ENCODE measurements at places on chromosomes 3 and 15. TPM values are rescaled to one million over a fixed set of nuclear protein-coding genes. Genes with fewer than 3 reads are reported as not detected.
A peak's percentile ranks its signal among the peaks of the same experiment; 100 is the strongest.

GRCh38 chr15:38217788-38218609, 34.6 kb upstream of the SPRED1 start:
- DNase-seq: no peak
- no peak overlapping the region for H3K4me3 ChIP-seq
- no peak overlapping the region for H3K27ac ChIP-seq
- peaks cover 8% of the 10 kb centered on the region for H3K27me3 ChIP-seq
- H3K4me1 ChIP-seq: no peaks in the 10 kb centered on the region

NR1I2 gene
- 0.18 TPM for total RNA-seq

DNA sequence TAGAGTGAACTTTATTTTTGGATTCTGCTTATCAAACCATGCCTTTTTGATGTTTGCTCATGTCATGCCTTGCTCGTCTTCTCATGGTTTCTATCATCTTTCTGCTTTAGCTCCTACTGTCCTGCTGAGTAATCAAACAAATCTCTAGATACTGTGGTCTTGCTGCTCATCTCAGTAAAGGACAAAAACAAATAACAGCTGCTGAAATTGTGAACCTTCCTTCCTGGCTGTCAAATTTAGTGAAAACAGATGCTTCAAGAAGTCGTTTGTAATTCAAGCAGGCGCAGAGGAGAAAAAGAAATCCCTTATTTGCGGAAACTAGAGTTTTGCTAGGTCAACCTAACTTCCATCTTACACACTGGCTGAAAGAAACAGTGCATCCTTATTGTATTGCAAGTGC, 616.1 kb upstream of the ALCAM start:
- no peaks in the 10 kb centered on the region for H3K27me3 ChIP-seq
- no peaks in the 10 kb centered on the region for H3K4me1 ChIP-seq
- no peak overlapping the region for H3K4me3 ChIP-seq
- H3K36me3 ChIP-seq: no peaks in the 10 kb centered on the region
- DNase-seq: no peak

GRCh38 chr15:37758412-37758811, 176.0 kb upstream of the TMCO5A start:
- DNase-seq: no peak
- H3K4me3 ChIP-seq: no peak overlapping the region
- no peak overlapping the region for H3K27ac ChIP-seq

DNA sequence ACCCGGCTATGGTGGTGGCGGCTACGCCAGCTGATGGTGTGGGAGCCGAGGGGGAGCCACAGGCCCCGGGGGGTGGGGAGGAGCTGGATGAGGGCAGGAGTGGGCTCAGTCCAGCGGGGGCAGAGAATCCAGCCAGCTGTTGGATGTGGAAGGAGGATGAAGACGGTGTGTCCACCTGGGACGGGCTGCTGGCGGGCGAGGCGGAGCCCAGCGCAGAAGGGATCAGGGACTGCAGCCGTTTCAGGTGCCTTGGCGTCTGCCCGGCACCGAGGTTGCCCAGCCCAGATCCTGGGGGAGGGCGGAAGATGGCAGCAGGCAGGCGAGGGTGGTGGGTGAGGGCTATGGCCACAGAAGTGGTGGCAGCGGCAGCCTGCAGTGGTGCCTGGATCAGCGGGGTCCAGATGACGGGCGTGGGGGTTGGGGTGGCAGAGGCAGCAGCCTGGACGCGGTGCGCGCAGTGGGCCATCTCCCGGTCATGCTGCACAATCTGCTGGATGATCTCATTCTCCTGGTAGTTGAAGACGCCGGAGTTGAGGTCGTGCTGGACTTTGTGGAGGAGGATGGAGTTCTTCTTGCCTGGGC, 45.3 kb downstream of the HCN4 start:
- no peaks in the 10 kb centered on the region for H3K36me3 ChIP-seq
- H3K4me1 ChIP-seq: no peaks in the 10 kb centered on the region
- DNase-seq: no peak
- peaks cover 73% of the 10 kb centered on the region for H3K27me3 ChIP-seq

CISH gene
- 47.7 TPM for total RNA-seq

DNA sequence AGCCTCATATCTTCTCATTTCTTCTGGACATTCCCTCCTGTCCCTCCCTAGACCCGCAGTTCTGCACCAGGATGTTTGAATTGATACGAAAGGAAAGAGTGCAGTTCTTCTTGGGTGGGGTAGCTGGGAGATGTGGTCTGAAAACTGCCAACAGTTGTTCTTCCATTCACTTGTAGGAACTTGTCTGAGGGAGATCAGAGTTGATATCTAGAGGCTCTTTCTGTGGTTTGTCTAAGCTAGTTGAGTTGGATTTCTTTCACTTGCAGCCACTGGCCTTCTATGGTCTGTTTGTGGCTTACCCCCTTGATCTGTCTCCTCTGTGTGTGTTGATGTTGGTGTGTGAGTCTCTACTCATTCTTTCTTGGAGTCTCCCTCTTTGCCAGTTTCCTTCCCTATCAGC, 42.5 kb upstream of the PIK3CB start:
- H3K36me3 ChIP-seq: no peaks in the 10 kb centered on the region
- H3K4me3 ChIP-seq: no peak overlapping the region
- no peaks in the 10 kb centered on the region for H3K27me3 ChIP-seq
- peak; percentile 33 for DNase-seq

- H3K27me3 ChIP-seq: no peaks in the 10 kb centered on the region
- H3K4me1 ChIP-seq: no peaks in the 10 kb centered on the region
- H3K36me3 ChIP-seq: no peaks in the 10 kb centered on the region
- H3K4me3 ChIP-seq: no peak overlapping the region
Observed at GRCh38 chr15:67444100-67444499, 76.8 kb upstream of the C15orf61 start.

GOLGB1 gene
- total RNA-seq: 10.5 TPM

DNA sequence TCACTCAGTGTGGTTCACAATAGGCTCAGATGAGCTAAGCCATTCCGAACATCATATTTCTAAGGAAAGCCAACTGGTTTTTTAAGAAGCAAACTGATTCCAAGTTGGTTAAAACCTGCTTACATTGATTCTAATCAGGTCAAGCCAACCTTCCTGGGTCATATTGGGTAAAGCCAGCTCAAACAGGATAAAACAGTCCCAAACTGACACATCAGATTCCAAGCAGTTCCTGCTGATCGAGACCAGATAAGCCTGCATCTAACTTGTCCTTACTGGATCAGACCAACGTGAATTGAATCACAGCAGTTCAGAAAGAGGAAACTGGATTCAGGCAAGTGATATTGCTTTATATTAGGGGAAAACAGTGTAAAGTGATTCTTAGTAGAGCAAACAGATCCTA, 18.6 kb upstream of the THSD4 start:
- H3K36me3 ChIP-seq: no peaks in the 10 kb centered on the region
- no peaks in the 10 kb centered on the region for H3K27me3 ChIP-seq
- H3K27ac ChIP-seq: no peak overlapping the region
- H3K4me3 ChIP-seq: no peak overlapping the region
- H3K4me1 ChIP-seq: no peaks in the 10 kb centered on the region

CASR gene
- total RNA-seq: not detected

- H3K36me3 ChIP-seq: peaks cover 15% of the 10 kb centered on the region
- H3K4me1 ChIP-seq: no peaks in the 10 kb centered on the region
- H3K27ac ChIP-seq: no peak overlapping the region
- H3K4me3 ChIP-seq: no peak overlapping the region
- peak; percentile 61 for DNase-seq
- H3K27me3 ChIP-seq: no peaks in the 10 kb centered on the region
Observed at GRCh38 chr3:158539414-158540014, 31.5 kb upstream of the MLF1 start.

TYRO3 gene
- total RNA-seq: 33.5 TPM

DLL4 gene
- 1.1 TPM for total RNA-seq

DNA sequence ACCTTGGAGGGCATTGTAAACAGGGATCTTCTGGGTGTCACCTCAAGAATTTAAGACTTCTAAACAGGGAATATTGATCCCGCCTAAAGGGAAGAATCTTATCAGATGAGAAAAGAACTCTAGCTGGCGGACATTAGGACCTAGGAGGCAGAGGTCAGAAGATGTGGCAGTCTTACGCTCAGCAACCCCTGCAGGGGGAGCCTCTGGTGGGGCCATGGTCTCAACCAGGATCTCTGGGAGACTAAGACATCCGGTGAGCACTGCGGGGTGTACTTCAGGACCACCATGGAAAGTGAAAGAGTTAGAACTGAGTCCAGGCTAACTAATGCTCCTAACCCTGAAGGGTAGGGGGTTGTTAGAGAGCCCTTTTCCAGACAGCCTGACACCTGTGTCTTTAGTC, 295.2 kb downstream of the VGLL3 start:
- no peak for DNase-seq
- H3K4me1 ChIP-seq: no peaks in the 10 kb centered on the region
- H3K27ac ChIP-seq: no peak overlapping the region
- H3K36me3 ChIP-seq: no peaks in the 10 kb centered on the region
- H3K4me3 ChIP-seq: no peak overlapping the region
- H3K27me3 ChIP-seq: no peaks in the 10 kb centered on the region

PPARG gene
- not detected for total RNA-seq

COLQ gene
- total RNA-seq: not detected

ASB7 gene
- total RNA-seq: 10.1 TPM

GRCh38 chr15:85984241-85984640, 95.4 kb upstream of the AGBL1 start:
- no peaks in the 10 kb centered on the region for H3K27me3 ChIP-seq
- no peaks in the 10 kb centered on the region for H3K4me1 ChIP-seq

DNA sequence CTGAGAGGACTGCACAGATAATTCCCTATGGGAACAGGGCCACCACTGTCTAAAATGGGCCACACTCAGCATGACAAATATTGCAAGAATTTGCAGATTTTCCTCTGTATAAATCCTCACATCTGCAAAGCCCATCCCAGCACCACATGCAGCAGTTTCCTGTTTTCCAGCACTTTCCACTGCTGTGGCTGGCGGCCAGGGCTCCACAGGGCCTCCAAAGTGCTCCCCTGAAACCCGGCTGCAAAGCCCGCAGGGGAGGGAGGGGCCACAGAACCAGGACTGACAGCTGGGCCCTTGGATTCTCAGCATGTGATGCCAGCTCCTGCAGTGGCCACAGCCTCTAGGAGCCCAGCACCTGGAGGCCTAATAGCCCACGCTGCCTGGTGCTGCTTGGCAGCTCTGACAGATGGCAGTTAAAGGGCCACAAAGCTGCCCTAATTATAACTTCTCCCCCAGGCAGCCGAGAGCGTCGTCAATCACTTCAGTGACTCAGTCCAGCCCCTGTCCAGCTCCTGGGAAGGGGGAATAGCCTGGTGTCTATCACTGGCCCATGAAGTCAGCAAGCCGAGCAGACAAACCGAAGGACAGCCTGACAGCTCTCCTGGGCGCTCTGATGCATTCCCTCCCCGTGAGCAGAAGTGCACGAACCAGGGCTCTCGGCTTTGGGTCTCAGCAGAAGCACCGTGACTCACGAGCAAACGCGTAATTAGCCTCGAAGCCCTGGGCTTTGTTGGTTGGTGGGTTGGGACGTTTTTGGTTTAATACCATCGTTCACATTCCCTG, 4.7 kb downstream of the LRRC15 start:
- peaks cover 93% of the 10 kb centered on the region for H3K27me3 ChIP-seq
- no peak overlapping the region for H3K27ac ChIP-seq
- no peak overlapping the region for H3K4me3 ChIP-seq
- peaks cover 3% of the 10 kb centered on the region for H3K4me1 ChIP-seq
- no peaks in the 10 kb centered on the region for H3K36me3 ChIP-seq

NPHP3 gene
- 5.3 TPM for total RNA-seq

GRCh38 chr15:31150732-31151231, 49.3 kb upstream of the TRPM1 start:
- H3K4me3 ChIP-seq: no peak overlapping the region
- no peaks in the 10 kb centered on the region for H3K36me3 ChIP-seq
- no peak overlapping the region for H3K27ac ChIP-seq

NSMCE3 gene
- 5.2 TPM for total RNA-seq

CTXN2 gene
- not detected for total RNA-seq

SEC61A1 gene
- total RNA-seq: 112 TPM

SLC28A2 gene
- total RNA-seq: not detected

PP2D1 gene
- total RNA-seq: not detected

DNA sequence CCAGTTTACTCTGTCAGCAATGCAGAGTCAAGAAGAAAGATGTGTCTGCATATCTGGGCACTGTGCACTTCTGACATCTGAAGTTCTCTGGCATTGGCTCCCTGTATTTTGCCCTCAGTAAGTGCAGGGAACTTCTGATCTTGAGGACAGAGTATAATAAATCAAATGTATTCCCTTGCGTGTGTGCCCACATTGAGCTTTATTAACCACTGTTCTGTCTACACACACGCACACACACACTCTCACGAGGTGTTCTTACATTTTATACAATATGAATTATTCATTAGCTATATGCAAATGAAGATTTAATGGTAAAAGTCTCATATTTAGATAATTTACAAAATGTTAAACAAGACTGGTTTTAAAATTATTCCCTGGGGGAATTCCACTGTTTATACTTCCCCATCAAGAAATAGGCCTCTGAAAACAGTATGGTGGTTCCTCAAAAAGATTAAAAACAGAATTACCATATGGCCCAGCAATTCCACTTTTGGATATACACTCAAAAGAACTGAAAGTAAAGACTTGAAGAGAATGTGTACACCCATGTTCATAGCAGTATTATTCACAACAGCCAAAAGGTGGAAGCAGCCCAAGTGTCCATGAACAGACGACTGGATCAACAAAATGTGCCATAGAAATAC, 24.6 kb upstream of the ANPEP start:
- no peak for DNase-seq
- peaks cover 38% of the 10 kb centered on the region for H3K36me3 ChIP-seq
- H3K27ac ChIP-seq: no peak overlapping the region
- no peaks in the 10 kb centered on the region for H3K4me1 ChIP-seq

GRCh38 chr3:148400754-148401153, 296.9 kb upstream of the AGTR1 start:
- H3K4me1 ChIP-seq: no peaks in the 10 kb centered on the region
- no peak for DNase-seq
- H3K4me3 ChIP-seq: no peak overlapping the region
- no peaks in the 10 kb centered on the region for H3K27me3 ChIP-seq

- no peaks in the 10 kb centered on the region for H3K36me3 ChIP-seq
- no peak overlapping the region for H3K27ac ChIP-seq
- no peaks in the 10 kb centered on the region for H3K27me3 ChIP-seq
Observed at GRCh38 chr15:39886418-39886817, 33.6 kb downstream of the GPR176 start.

DNA sequence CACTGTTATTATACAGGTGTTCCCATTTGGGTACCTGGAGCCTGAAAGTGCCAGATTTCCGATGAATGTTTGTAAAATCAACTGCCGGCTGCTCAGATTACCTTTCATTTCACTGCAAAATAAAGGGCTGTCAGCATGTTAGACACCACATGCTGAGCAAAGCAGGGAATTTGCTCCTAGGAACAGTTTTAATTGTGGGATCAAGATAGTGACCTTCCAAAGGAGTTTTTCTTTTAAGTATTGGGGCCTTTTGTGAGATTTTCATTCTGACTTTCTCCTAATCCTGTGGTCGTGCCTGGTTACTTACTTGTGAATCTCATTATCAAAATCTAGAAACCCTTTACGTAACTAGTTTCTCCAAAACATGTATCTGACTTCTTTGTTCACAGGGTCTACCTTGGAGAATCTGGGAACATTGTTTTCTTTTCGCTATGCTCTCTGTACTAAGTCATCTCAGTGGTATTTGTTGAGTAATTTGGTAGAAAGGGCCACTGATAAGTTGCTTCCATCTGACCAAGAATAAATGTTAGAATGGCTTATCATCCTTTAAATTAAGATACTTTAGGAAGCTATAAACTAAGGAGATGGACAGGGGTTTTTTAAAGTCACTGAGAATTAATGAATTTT, 40.8 kb upstream of the LRTM1 start:
- H3K4me1 ChIP-seq: peaks cover 3% of the 10 kb centered on the region
- no peaks in the 10 kb centered on the region for H3K27me3 ChIP-seq
- no peak overlapping the region for H3K27ac ChIP-seq
- no peak overlapping the region for H3K4me3 ChIP-seq
- no peaks in the 10 kb centered on the region for H3K36me3 ChIP-seq
- no peak for DNase-seq

Data from K562 (cell line).